ENCODE measurements at places on chromosomes 5 and 9.

GRCh38 chr9:134502809-134503211, 138.8 kb upstream of the COL5A1 start:
- peak; percentile 46 for DNase-seq

DNA sequence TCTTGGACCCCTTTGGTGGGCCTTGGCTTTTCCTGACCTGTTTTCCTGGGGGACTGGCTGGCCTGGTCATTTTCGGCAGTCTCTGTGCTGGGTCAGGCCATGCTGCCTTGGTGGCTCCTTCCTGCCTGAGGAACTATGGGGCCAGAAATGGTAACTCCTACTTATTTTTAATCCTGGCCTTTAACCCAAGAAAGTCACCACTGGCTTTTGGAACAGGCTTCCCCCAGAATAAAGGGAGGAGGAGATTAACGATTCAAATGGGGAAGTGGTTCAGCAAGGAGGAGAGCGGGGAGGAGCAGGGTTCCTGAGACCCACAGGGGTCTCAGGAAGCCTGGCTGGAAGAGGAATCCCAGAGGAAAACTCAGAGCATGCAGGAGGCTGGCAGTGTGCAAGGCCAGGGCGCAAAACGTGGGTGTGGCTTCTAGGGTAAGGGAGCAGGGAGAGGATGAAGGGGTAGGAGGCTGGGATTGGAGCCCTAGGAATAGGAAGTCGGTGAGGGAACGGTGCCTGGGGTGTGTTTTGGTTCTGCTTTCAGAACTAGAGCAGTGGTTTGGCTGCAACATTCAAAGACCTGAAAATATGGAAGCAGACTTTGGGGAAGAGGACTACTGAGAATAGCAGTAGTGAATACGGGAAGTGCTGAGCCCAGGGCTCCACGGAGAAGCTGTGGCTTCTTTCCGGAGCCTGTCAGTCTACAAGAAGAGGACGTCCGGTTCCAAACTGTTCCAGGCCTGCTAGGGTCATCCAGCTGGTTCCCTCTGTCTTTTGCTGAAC, 271.1 kb upstream of the KLF4 start:
- no peak for DNase-seq

DNA sequence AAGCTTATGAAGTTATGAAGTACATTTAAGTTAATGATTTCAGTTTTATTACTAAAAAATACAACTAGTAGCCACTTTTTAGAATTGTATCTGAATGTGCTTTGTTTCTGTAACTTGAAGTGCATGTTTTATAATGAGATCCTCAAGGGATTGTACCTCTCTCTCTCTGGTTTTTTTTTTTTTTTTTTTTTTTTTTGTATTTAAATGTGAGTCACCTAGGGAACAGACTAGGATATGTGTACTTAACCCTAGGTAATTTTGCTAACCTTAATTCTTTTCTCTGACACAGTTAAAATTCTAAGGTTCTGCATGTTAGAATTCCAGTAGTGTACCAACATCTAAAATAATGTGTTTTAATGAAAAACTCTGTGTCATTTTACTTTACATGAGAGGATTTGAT, 59.5 kb downstream of the CDC42SE2 start:
- no peak for DNase-seq

DNA sequence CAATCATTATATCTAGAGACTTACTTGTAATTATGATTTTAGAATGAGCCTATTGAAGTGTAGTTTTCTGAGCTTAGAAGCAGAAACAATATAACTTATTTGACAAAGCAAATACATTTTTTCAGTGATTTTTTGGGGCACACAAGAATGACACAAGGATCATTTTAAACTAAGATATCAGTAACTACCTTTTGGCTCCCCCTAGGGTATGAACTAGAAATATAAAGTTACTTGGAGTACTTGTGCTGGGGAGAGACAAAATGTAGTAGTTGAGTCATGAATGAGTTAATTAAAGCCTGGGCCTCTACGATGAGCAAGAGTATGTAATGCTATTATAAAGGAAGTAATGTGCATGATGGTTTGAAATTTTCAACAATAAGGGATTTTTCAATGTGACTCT, 1244.1 kb upstream of the ACO1 start:
- DNase-seq: peak; percentile 56

- no peak for DNase-seq
Observed at GRCh38 chr9:103296189-103296588, 301.1 kb downstream of the CYLC2 start.

- peak; percentile 62 for DNase-seq
Observed at GRCh38 chr5:139271201-139272027, 22.1 kb upstream of the MATR3 start.

DNA sequence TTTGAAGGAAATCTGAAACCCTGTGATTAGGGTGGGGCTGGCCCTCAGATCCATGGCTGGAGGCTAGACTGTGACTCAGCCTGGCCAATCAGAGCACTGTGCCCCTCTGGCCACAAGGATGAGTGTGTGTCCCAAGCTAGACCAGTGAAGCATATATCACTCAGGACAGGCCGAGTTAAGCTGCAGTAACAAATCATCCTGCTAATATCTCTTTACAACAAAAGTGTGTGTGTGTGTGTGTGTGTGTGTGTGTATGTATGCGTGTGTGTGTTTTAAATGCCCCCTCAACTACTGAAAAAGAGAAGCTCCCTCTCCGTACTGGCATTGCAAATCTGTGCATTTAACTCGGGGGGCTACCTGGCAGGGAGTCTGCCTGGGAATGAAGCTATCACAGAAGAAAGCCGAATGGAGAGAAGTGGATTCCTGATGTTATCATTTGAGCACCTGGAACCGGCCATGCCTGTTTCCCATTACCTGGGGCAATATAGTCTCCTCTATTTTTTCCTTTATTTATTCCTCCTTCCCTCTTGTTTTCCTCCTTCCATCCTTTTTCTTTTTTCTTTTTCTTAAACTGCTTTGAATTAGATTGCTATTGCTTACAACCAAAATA, 25.6 kb downstream of the STC2 start:
- DNase-seq: no peak

DNA sequence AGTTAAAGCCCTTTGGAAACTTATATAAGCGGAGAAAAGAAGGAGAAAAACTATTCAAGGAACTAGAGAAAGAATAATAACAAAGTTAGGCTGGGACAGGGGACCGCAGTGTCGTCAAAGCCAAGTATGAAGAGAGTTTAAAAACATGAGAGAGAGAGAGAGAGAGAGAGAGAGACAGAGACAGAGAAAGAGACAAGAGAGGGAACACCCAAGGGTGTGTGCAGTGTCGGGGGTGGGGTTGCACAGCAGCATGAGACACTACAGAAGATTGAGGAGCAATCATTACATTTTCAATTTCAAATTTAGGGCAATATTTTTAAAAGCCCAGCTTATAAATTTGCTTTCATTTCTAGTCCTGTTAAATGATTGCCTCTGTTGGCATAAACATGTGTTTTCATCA, 74.3 kb downstream of the NNT start:
- no peak for DNase-seq

DNA sequence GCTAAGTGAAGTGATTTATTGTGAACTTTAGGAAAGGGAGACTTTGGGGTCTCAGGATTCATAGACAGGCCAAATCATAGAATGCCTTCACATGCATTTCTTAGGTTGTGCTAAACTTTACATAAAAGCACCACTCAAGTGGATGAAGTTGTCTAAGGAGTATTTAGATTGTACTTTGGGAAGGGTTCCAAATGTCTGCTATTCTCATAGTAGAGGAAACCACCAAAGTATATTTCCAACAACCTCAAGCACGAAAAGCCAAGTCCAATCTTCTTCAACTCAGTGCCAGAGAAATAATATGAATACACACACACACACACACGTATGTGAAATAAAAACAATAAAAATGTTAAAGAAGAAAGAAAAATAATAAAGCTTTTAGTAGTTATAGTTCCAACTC, 41.8 kb downstream of the ENC1 start:
- DNase-seq: no peak

DNA sequence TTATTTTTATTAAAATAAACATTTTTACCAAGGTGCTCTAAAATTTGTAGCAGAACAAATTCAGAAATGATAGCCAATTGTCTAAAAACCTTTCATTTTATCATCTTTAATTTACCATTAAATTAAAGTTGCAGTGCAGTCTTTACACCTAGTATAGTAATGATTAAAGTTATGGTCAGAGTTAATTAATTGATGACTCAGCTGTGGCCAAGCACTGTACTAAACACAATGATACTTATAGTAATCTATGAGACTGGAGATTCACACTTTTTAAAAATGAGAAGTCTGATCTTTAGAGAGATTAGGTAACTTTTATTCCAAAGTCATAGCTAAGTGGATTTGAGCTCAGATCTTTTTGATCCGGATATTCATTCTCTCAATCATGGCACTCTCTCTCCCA, 621.1 kb upstream of the MEF2C start:
- DNase-seq: no peak

DNA sequence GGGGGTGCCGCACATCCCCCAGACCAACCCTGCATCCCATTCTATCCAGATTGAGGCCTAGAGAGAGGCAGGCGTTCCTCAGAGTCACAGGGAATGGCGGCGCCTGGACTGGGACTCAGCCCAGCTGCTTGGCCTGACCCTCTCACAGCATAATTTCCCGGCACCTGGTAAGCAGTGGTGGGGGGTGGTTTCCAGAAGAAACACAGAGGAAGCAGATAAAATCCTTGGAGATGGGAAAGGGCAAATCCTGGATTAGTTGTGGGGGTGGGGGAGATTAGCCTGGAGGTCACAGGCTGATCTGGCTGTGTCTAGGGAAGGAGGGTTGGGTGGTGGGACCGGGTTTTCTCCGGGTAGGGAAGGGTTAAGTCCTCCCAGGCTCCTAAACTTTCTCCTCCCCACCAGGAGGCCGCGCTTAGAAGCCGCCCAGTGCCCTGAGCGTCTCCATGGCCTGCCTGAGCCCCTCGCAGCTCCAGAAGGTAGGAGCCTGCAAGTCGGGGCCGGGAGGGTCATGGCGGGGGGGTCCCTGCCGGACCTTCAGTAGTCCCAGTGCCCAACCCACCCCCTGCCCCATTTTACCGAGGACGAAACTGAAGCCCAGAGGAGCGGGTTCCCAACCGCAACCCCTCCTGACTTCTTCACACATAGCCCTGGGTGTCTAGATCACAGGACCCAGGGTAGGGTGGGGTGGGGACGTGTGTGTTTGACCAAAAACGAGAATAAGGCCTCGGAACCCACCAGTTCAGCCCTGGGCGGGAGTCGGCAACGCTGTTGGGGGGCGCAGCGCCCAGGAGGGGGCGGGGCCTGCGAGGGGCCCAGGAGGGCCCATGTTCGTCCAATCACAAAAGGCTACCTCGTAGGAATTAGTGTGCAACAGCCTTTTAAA, 1.3 kb downstream of the PHYHD1 start:
- DNase-seq: no peak

DNA sequence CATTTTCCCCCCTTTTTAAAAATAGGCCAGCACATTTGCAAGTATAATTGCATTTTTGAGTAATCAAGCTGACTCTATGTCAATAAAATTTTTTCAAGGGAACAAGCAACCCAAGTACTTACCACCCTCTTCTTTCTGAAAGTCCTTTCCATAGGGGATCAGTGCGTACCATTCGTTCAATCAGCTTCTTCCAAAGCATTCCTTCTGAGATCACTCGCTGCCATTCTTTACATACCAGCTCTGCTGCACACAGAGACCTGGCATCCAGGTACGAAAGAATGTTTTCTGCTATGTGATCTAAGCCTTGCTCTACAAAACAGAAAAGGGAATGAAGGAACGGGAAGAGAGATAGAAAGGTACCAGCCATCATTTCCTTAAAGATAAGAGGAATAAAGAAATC, 106.6 kb downstream of the FBXW11 start:
- DNase-seq: no peak

DNA sequence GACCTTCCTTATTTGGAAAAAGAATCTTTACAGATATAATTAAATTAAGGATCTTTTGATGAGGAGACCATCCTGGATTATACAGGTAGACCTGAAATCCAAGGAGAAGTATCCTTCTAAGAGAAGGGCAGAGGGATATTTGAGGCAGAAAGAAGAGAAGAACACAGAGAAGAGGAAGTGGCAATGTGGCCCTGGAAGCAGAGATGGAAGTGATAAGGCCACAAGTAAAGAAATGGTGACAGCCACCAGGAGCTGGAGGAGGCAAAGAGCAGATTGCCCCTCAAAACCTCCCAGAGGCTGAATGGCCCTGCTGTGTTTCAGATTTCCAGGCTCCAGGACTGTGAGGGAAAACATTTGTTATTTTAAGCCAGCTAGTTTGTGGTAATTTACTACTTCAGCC, 93.0 kb upstream of the ANKRD55 start:
- no peak for DNase-seq

GRCh38 chr5:58886315-58887207, 303.7 kb downstream of the RAB3C start:
- peak; percentile 96 for DNase-seq

GRCh38 chr5:142661143-142661542, 24.7 kb downstream of the FGF1 start:
- DNase-seq: no peak

- DNase-seq: no peak
Observed at GRCh38 chr9:92064711-92065110, 50.5 kb downstream of the SPTLC1 start.

GRCh38 chr5:176578391-176578808, 29.3 kb downstream of the CDHR2 start:
- peak; percentile 38 for DNase-seq

- no peak for DNase-seq
Observed at GRCh38 chr5:152089644-152090043, 165.0 kb upstream of the GLRA1 start.

- no peak for DNase-seq
Observed at GRCh38 chr9:129491487-129491855, 129.4 kb downstream of the C9orf50 start.

DNA sequence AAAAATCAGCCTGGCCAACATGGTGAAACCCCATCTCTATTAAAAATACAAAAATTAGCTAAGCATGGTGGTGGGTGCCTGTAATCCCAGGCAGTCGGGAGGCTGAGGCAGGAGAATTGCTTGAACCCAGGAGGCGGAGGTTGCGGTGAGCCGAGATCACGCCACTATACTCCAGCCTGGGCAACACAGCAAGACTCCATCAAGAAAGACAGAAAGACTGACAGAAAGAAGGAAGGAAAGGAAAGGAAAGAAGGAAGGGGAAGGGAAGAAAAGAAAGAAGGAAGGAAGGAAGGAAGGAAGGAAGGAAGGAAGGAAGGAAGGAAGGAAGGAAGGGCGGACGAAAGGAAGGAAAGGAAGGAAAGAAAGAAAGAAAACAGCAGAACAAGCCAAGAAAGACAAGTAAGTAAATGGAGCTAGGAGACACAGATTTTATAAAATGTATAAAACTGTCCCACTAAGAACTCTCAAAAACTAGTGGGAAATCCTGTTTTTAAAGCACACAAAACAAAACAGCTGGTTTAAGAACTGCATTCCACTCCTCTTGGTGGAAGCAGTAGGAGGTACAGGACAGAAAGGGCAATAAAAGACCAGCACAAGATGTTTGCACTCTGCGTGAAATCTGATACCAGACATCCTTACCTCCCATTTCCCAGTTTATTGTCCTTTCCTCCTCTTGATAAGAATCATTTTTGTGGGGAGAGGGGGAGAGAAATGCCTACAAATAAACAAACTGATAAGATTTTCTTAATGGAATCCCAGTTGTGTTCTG, 46.7 kb downstream of the MYO10 start:
- DNase-seq: peak; percentile 47
